ENCODE measurements at places on chromosomes 4 and X.
A peak's percentile ranks its signal among the peaks of the same experiment; 100 is the strongest.

DNA sequence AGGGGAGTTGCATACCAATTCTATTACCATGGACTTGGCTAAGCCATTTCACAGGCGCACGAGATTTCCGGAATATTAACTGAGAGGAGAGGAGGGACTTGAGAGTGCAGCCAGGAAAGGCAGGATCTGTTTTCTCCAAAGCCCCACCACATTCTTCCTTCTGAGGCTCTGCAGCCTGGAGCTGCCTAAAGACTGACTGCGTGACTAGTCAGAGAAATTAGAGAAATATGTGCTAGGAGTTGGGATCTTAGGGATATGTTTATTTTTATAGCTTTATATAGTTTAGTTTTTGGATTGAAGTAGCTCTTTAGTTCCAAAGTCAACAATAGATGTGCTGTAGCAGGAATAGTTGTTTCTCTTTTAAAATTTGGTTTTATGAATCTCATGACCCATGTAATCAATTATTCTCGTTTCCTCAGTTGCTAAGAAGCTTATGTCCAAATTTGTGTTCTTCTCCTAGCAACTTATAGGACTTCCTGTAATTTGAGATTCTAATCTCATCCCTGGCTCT, 300.1 kb upstream of the DDX53 start:
- DNase-seq: peak; percentile 41

GRCh38 chr4:156788782-156789181, 182.8 kb downstream of the PDGFC start:
- no peak for DNase-seq

- no peak for DNase-seq
Observed at GRCh38 chr4:17336524-17336961, 175.3 kb downstream of the QDPR start.

- no peak for DNase-seq
Observed at GRCh38 chr4:135194477-135194876, 992.9 kb upstream of the PABPC4L start.

GRCh38 chrX:24306440-24306839, 7.4 kb downstream of the SUPT20HL2 start:
- DNase-seq: no peak

GRCh38 chr4:158814636-158815330, 46.0 kb downstream of the FNIP2 start:
- DNase-seq: peak; percentile 82

DNA sequence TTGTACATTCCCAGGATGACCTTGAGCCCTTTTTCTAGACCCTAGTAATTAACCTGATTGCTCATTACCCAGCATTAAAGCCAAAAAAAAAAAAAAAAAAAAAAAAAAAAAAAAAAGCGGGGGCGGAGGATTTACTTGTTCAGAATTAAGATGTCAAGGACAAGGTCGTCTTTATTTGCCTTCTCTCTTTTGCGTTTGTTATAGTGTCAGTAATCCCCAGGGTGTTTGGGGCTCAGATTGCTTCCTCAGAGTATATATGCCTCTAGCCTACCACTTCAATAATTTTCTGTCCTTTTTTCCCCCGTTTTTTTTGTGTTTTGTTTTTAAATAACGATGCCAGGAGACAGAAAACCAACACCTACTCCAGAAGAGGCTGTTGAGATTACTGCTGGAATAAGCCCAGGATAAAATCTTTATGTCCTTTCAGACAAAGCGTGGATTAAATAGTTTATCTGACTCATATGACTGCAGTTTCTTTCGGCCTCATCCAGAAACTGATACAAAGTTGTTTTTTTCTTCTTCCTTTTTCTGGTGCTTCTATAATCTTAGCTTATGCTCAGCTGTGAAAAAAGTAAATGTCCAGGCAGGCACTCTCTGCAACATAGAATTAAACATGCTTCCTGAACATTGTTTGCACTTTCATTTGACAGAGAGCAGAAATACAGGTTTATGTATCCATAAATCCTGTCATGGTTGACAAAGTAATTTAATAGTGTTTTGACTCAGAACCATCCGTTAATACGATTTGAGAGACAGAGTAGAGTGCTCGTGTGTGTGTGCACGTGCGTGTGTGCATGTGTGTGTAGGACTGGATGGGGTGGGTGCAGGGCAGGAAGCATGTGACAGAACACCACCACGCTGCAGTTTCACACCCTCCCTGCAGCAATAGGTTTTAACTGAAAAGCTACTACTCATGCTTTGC, 138.6 kb downstream of the AFF1 start:
- peak; percentile 18 for DNase-seq

DNA sequence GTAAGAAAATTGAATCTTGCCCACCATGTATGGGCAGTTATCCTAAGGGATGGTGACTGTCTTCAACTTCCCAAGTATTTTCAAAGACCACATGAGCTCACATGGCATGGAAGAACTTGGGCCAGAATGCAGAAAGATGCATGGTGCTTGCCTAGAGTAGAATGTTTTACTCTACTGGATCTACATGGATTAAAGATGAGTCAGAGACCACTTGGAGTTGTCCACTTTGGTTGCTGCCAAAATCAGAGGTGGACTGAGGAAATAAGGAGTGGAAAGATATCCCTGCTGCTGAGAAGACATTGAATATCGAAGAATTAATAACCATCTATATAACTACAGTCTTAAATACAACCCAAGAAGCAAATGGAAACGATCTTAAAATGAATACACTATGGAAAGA, 498.1 kb downstream of the NLGN4X start:
- DNase-seq: peak; percentile 43

GRCh38 chrX:110699109-110699508, 96.5 kb downstream of the CHRDL1 start:
- DNase-seq: no peak

DNA sequence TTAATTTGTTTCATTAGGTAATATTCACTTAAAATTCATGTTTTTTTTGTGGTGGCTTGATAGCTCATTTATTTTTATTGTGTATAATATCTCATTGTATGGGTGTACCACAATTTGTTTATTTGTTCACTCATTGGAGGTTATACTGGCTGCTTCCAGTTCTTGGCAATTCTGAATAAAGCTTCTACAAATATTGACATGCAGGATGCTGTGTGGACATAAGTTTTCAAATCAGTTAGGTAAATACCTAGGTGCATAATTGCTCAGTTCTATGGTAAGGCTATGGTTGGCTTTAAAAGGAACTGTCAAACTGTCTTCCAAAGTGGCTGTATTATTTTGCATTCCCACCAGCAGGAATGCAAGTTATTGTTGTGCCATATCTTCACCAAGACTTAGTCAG, 504.5 kb upstream of the GALNTL6 start:
- DNase-seq: no peak

DNA sequence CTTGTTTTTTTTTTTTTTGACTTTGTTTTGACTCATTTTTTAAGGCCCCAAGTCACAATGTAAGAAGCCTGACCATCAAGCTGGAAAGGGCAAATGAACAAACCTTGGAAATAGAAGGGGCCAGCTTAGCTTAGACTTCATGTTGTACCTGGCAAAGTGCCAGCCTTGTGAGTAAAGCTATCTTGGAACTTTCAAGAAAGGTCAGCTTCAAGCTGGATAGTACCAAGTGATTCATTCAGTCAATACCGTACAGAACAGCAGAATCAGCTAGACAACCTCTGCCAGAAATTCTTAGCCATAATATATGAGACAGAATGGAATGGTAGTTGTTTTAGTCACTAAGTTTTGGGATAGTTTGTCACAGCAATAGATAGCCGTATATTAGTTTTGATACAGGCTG, 1492.2 kb upstream of the TENM3 start:
- peak; percentile 35 for DNase-seq

- DNase-seq: no peak
Observed at GRCh38 chrX:39631276-39632229, 466.2 kb downstream of the BCOR start.

- no peak for DNase-seq
Observed at GRCh38 chrX:137926090-137926489, 360.2 kb downstream of the ZIC3 start.

- no peak for DNase-seq
Observed at GRCh38 chr4:123516576-123516975, 120.0 kb downstream of the SPRY1 start.

DNA sequence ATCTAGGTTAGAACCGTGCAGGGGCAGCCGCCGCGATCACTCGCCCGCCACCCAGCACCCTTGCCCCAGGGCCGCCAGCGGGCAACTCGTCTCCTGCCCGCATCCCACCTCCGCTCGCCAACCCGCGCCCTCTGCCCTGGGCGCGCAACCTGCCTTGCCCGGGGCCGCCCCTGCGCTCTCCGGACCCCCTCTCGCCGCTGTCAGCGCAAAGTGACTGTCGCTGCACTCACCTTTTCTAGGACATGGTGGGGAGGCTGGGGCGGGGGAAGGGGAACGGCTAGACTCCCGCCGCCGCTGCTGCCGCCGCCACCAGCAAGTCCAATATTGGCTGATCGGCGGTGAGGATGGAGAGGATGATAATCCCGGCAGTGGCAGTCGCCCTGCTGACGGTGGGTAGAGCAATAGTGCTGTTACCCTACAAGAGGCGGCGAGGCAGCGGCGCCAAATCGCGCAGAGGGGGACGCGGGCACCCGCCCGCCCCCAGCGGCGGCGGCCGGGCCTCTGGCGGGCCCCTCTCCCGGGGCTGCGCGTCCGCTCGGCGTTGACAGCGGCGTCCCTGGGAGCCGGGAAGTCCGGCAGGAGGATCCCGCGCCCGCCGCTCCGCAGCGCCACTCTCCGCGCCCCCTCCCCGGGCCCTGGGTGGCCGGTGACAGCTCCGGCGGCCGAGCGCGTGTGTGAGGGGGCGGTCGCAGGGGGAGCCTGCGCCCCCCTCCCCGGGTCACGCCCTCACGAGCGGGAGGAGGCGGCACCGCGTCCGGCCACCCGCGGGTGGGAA, 2.3 kb upstream of the NR3C2 start:
- no peak for DNase-seq

DNA sequence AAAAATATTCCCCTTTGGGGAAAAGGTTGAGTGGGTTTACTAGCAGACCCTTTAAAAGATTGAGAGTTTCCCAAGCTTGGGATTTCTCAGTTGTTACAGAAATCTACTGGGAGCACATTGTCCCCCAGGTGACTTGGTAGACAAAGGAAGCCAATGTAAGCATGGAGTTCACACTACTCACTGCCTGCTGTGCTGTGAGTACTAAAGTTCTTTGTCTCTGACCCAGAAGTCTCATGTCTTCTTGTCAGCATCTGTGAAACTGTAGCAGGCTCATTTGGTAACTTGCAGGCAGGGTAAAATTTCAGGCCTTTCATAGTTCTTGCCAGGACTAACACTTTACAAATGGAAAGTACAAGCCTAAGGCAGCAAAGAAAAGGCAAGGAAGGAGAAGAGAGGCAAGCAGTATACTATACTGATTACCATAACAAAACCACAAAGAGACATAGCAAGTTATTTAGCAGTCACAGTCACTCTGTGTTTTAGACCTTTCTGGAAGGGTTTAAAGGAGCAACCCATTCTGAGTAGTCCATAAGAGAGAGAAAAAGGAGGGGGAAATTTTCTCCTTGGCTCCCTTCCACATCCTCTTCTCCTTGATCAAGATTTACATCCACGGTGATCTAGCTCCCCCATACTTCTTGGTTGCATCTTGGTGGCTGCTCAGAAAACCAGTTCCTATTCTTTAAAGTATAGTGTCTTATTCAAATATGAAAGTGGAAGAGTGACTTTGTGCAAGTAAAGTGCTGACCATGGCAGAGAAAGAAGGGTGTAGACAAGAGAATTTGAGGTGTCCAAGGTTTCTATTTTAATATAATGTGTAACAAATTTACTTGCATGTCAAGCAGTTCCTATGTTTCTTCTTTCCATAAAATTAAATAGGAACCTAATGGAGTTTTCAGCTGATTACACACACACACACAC, 160.0 kb upstream of the PDE5A start:
- DNase-seq: no peak

DNA sequence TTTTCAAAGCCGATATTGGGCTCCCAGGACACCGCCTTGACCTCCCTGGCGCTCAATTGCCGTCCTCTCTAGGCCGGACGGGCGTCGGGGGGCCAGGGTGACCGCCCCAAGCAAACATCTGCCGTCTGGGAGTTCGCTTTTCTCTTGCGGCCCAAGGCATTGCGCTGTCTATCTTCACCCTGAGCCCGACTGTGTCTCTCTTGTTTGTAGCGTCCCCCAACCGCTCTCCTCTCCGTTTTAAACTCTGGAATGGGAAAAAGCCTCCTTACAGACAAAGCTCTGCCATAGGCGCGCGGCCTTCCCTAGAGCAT, 551 bp upstream of the ARX start:
- DNase-seq: no peak

DNA sequence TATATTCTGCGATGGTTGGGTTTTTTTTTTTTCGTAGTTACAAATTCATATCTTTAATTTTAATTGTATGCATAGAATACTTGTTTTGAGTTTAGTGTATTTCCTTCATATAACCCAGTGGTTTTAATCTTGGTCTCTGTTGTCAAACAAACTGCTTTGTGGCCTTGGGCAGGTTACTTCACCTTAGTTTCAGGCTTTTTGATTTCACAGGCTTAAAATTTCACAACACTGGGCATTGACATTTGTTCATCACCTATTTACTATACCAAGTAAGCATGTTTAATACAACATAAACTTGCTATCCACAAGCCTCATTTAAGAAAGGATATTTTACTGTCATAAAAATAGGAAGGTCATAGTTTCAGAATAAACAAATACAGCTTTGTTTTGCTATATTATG, 14.7 kb downstream of the RAPGEF2 start:
- DNase-seq: no peak

DNA sequence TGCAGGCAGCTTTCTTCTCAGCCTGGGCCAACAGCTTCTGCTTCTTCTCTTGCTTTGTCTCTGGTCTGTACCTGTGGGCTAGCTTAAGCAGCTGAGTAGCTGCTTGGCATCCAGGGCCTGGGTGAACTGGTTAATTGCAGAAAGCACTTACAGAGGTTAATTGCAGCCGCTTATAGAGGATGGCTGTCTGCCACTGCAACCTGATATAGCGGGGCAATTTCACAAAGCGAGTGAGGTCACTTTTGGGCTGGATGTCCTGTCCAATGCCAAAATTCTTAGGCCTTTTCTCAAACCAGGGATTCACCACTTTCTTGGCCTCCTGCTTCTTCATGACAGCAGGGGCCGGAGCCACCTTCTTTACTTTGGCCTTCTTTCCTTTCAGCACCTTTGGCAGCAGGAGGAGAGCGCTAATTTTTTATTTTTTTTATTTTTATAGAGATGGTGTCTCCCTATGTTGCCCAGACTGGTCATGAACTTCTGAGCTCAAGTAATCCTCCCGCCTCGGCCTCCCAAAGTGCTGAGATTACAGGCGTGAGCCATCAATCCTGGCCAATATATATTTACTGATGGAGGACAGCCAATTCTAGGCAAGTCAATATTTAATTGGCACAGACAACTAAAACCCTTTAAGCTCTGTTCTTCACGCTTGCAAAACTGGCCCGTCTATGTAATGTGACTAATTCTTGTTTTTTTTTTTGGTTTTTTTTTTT, 61.0 kb downstream of the ENOPH1 start:
- no peak for DNase-seq

- DNase-seq: no peak
Observed at GRCh38 chr4:26162101-26162500, 158.7 kb upstream of the RBPJ start.

- no peak for DNase-seq
Observed at GRCh38 chrX:99719140-99719539, 690.9 kb downstream of the PCDH19 start.

- DNase-seq: peak; percentile 68
Observed at GRCh38 chr4:120354381-120354780, 287.7 kb upstream of the MAD2L1 start.
